ENCODE measurements at places on chromosomes 2 and 18. TPM values are rescaled to one million over a fixed set of nuclear protein-coding genes. Genes with fewer than 3 reads are reported as not detected.

The CTLA4 gene
- not detected for polyA plus RNA-seq

The ALPI gene
- 2.7 TPM for polyA plus RNA-seq

The RAB17 gene
- polyA plus RNA-seq = 99.1 TPM

The LYG1 gene
- polyA plus RNA-seq = 2.4 TPM

The FBXO36 gene
- polyA plus RNA-seq = 2.6 TPM

GRCh38 chr2:197915548-197916265, 111.3 kb downstream of the PLCL1 start:
- no peaks in the 10 kb centered on the region for H3K36me3 ChIP-seq
- no peak overlapping the region for H3K4me3 ChIP-seq
- no peak overlapping the region for H3K27ac ChIP-seq
- no peaks in the 10 kb centered on the region for H3K4me1 ChIP-seq
- H3K27me3 ChIP-seq = no peaks in the 10 kb centered on the region

DNA sequence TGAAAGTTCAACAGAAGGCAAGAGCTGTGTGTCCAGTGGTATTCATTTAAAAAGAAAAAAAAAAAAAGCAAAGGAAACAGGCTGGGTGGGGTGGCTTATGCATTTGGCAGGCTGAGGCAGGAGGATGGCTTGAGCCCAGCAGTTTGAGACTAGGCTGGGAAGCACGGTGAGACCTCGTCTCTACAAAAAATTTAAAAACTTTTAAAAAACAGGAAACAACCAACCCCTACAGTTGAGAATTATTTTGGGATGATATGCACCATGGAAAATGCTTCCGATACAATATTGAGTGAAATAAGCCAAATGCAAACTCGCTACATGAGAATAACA, 31.2 kb downstream of the PTPN18 start:
- no peak overlapping the region for H3K27ac ChIP-seq
- no peak overlapping the region for H3K4me3 ChIP-seq
- H3K27me3 ChIP-seq = no peaks in the 10 kb centered on the region
- no peak for DNase-seq

- peaks cover 5% of the 10 kb centered on the region for H3K4me1 ChIP-seq
- peak; percentile 49 for DNase-seq
- peak overlapping the region; percentile 31 for H3K27ac ChIP-seq
- no peaks in the 10 kb centered on the region for H3K36me3 ChIP-seq
- H3K4me3 ChIP-seq = no peak overlapping the region
- H3K27me3 ChIP-seq = peaks cover 36% of the 10 kb centered on the region
Measured at GRCh38 chr2:219037783-219038499, 3.4 kb downstream of the CFAP65 start.

DNA sequence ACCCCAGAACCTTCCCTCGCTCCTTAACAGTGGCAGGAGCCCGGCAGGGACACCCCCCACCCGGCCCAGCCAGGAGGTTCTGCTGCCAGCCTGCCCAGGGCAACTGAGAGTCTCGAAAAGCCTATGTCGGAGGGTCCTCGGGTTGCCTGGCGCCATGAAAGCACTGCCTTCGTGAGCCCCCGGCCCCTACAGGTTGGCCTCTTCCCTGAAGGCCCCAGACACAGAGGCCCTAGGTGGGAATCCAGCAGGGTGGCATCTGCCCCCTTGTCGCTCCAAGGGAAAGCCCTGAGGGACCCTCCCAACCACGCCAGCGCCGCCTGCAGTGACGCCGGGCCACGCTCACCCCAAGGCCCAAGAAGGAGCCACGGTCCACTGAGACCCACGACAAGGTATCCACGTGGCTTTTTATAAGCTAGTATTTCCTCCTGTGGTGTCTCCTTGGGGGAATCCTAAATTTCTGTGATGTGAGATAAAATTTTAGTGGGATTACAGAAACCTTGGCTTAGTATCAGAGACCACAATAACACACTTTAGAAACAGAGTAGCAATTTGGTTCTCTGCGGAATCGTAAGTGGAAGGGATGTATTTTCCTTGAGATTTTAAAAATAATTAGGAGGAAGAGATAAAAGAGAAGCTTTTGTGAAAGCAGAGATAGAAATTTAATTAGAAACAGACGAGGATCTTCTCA, 138.9 kb downstream of the HDAC4 start:
- no peaks in the 10 kb centered on the region for H3K27me3 ChIP-seq
- H3K36me3 ChIP-seq = no peaks in the 10 kb centered on the region

DNA sequence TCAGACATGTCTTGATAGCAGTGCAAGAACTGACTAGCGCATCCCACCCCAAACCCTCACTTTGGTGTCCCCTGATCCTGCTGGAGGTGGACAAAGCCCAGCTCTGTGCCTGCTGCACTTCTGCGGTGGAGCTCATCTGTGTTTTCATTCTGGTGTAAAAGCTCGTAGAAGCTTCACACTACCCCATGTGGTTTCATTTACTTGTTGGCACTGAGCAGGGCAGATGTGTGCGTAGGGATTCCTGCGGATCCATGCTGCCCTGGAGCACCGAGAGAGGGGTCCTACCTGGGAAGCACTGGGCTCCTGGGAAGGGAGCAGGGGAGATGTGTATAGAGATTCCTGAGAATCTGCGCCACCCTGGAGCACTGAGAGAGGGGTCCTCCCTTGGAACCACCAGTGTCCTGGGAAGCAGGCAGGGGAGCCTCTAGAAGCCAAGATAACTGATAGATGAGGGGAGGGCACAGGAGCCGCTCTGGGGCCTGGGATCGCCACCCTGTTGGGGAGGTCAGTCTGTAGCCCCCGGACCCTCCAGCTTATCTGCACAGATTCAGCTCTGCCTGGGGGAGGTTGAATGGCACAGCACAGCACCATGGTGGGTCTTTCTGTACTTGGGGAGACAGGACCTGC, 106.9 kb upstream of the OTOS start:
- H3K27me3 ChIP-seq = no peaks in the 10 kb centered on the region
- no peak for DNase-seq
- no peak overlapping the region for H3K4me3 ChIP-seq
- peaks cover 46% of the 10 kb centered on the region for H3K4me1 ChIP-seq

DNA sequence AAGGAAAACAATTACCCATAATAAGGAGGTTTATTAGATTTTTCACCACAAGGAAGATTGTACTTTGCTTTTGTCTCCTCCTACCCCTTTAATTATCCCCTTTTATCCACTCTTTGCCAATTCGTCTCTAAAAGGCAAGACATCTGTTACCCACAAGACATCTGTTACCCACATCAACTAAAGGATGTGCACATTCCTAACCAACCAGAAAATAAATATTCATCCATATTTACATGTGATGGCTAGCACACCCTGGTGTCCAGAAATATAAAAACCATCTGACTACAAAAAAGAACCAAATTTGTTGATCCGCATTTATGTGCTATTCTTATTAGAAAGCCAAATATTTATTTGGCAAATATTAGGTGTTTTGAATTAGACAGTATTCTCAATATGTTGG, 35.7 kb downstream of the ACVR1C start:
- H3K36me3 ChIP-seq = no peaks in the 10 kb centered on the region
- peaks cover 22% of the 10 kb centered on the region for H3K27me3 ChIP-seq
- DNase-seq = no peak
- H3K4me3 ChIP-seq = no peak overlapping the region
- no peaks in the 10 kb centered on the region for H3K4me1 ChIP-seq

GRCh38 chr2:207724113-207724512, 12.7 kb downstream of the CCNYL1 start:
- no peaks in the 10 kb centered on the region for H3K27me3 ChIP-seq
- H3K4me1 ChIP-seq = no peaks in the 10 kb centered on the region
- no peak for DNase-seq

GRCh38 chr2:124248386-124248785, 223.3 kb downstream of the CNTNAP5 start:
- DNase-seq = no peak
- H3K4me1 ChIP-seq = no peaks in the 10 kb centered on the region
- H3K4me3 ChIP-seq = no peak overlapping the region
- no peaks in the 10 kb centered on the region for H3K27me3 ChIP-seq
- no peak overlapping the region for H3K27ac ChIP-seq

- H3K4me3 ChIP-seq = no peak overlapping the region
- H3K4me1 ChIP-seq = no peaks in the 10 kb centered on the region
- H3K27me3 ChIP-seq = no peaks in the 10 kb centered on the region
Measured at GRCh38 chr2:1995081-1995480, 250.8 kb upstream of the PXDN start.

DNA sequence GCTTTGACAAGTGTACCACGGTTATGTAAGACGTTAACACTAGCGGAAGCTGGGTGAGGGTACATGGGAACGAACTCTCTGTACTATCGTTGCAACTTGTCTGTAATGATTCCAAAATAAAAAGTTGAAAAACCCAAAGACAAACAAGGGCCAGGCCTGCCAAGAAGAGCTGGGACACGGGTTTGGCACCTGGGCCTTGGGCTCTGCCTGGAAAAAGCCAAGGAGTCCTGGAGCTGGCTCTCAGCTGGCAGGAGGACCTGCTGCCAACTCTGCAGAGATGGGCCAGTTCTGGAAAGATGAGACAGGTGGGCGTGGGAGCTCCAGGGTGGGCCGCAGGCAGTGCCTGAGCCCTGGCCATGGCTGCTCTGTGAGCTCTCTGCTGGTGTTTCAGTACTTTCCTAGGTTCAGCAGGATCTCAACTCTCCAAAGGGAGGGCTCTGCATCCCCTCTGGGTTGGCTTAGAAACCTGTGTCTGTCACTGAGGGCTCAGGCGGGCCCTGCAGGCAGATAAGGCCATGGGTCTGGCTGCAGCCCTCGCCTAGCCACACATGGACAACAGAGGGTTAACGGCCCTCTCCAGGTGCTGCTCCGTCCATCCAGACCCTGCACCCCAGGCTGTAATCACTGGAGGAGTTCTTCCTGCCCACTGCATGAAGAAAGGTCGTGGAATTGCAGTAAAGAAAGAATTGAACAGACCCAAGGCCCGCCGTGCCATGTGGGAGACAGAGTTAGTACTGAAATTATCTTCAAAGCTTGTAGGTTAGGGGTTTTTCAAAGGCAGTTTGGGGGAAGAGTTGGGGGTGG, 89.9 kb downstream of the RHOB start:
- no peaks in the 10 kb centered on the region for H3K36me3 ChIP-seq
- H3K4me1 ChIP-seq = peaks cover 16% of the 10 kb centered on the region
- no peaks in the 10 kb centered on the region for H3K27me3 ChIP-seq
- no peak for DNase-seq

DNA sequence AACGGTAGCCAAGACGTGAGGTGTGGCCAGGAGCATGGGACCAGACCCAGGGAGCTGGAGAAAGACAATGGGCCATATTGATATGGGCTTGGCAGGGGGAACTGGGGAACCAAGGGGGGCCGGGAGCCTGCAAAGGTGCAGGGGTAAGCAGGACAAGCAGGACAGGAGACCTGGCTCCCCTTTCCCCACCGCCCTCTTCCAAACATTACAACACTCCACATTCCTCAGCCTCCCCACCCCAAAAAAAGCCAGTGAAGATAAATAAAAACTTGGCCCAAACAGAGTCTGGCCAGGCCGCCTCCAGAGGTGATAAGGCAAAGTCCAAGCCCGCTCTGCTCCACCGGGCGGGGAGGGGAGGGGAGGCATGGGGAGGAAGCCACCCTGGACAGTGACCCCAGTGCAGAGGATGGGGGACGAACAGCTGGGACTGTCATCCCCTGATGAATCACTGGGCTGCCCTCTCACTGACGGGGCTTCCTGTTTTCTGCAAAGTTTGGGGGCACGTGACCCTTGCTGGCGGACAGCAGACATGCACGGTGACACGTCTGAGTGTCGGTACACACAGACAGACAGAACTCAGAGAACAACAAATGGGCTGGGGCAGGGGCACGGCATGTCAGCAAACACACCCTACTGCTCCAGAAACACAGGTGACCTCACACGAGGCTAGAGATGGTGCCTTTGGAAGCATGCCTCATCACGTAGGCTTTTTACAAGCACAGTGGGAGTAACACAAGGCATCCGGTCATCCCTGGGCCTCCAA, 100.2 kb downstream of the TNS1 start:
- no peaks in the 10 kb centered on the region for H3K36me3 ChIP-seq
- H3K4me1 ChIP-seq = peaks cover 49% of the 10 kb centered on the region
- peak overlapping the region; percentile 95 for H3K27ac ChIP-seq
- peak; percentile 84 for DNase-seq
- no peak overlapping the region for H3K4me3 ChIP-seq

DNA sequence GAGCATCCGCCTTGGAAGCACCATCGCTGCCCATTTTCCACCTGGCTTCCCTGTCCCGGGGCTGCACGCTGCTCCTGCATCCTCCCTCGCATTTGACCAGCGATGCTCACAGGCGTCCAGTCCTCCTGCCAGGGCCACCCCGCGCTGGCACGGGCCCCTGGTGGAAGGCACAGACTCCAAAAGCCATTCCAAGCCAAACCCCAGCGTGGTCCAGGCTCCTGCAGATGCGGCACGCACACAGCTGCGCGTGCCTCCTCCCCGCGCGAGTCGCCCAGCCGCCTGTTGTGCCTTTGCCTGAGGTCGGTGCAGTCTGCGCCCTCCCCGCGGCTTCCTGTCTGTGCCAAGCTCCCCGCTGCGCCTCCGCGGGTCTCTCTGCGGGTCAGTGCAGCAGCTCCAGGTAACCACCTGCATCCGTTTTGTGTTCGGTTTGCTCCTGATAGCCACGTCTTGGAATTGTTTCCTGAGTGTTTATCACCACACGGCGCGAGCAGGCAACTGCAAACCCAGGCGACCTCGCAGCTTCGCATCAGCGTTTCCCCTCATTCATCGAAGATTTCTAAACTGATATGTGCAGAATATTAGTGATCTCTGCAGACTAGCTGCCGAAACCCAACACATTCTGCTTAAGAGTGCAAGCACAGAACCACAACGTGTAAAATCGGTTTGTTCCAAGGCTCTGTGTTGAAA, 65.2 kb upstream of the SALL3 start:
- H3K27ac ChIP-seq = no peak overlapping the region
- no peak overlapping the region for H3K4me3 ChIP-seq
- no peaks in the 10 kb centered on the region for H3K27me3 ChIP-seq

DNA sequence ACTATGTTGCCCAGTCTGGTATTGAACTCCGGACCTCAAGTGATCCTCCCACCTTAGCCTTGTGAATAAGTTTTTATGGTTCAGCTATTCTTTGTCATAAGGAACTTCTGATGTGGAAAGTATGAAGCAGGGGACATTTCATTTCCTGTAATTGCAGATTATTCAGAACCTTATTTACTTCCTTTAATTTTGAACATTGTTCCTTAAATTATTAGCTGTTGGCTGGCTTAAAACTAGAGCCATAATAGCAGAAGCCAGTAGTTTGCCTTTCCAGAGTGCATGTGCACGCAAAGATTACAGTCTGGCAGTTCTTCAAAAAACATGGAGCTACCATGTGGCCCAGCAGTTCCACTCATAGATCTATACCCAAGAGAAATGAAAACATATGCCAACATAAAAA, 53.1 kb downstream of the PMS1 start:
- DNase-seq = no peak
- no peaks in the 10 kb centered on the region for H3K36me3 ChIP-seq
- H3K4me1 ChIP-seq = no peaks in the 10 kb centered on the region
- H3K27ac ChIP-seq = no peak overlapping the region
- H3K27me3 ChIP-seq = no peaks in the 10 kb centered on the region

DNA sequence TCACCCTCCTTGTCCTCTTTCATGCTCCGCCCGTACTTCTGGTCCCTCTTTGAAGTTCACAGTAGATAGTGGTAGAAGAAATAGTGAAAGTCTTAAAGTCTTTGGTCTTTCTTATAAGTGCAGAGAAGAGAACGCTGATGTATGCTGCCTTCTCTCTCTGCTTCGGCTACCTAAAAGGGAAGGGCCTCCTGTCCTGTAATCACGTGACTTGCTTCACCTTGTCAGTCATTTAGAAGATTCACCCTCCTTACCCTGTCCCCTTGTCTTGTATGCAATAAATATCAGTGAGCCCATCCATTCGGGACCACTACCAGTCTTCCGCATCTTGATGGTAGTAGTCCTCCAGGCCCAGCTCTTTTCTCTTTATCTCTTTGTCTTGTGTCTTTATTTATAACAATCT, 144.6 kb downstream of the ARL4C start:
- no peak for DNase-seq
- H3K4me1 ChIP-seq = no peaks in the 10 kb centered on the region
- no peak overlapping the region for H3K27ac ChIP-seq
- H3K27me3 ChIP-seq = no peaks in the 10 kb centered on the region
- no peak overlapping the region for H3K4me3 ChIP-seq

- no peak overlapping the region for H3K4me3 ChIP-seq
- H3K4me1 ChIP-seq = peaks cover 17% of the 10 kb centered on the region
- H3K27me3 ChIP-seq = no peaks in the 10 kb centered on the region
- H3K36me3 ChIP-seq = no peaks in the 10 kb centered on the region
Measured at GRCh38 chr2:157936406-157936805, 60.3 kb upstream of the ACVR1 start.

All from hepatocyte (in vitro differentiated cells).